ENCODE measurements at places on chromosomes 5 and 9. TPM values are rescaled to one million over a fixed set of nuclear protein-coding genes. Genes with fewer than 3 reads are reported as not detected.

Gene FBXL17
- total RNA-seq, result 8.7 TPM

Gene HRCT1
- 0.18 TPM for total RNA-seq

Gene PIP5K1B
- not detected for total RNA-seq

Gene SLC34A3
- 0.07 TPM for total RNA-seq

Gene OTP
- total RNA-seq, result 0.08 TPM

Gene FOXD4L5
- total RNA-seq, result 0.05 TPM

Gene CTXN3
- not detected for total RNA-seq

Gene IL11RA
- 5.4 TPM for total RNA-seq

Gene URM1
- total RNA-seq, result 77.2 TPM

Gene MAMDC4
- total RNA-seq, result 3.4 TPM

Gene PCDHB6
- 0.88 TPM for total RNA-seq

Gene DBH
- not detected for total RNA-seq

Gene AJM1
- 4.6 TPM for total RNA-seq

Gene LMBRD2
- total RNA-seq, result 1.5 TPM

Gene SCGB3A2
- total RNA-seq, result not detected
